KG1 (cell line): ENCODE measurements at places on chromosomes 12 and 14.

DNA sequence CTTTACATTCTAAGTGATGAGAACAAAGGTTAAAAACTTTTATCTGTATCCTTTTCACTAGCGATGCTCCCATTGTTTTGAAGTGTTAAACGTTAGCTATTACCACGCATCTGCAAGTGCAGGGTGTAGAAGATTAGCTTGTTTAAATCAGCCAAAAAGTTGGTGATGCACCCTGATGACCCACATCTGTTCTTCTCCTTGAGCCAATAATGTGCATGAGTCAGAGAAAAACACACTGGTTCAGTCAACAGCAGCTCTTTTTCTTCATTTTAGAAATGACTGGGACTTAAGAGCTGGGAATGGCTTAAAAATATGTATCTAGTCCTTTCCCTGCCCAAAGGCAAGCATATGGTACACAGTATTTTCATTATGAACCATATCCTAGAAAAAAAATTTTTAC, 323.5 kb upstream of the PDE3A start:
- DNase-seq, result no peak

GRCh38 chr12:70002097-70002911, 177.3 kb downstream of the MYRFL start:
- no peak for DNase-seq

DNA sequence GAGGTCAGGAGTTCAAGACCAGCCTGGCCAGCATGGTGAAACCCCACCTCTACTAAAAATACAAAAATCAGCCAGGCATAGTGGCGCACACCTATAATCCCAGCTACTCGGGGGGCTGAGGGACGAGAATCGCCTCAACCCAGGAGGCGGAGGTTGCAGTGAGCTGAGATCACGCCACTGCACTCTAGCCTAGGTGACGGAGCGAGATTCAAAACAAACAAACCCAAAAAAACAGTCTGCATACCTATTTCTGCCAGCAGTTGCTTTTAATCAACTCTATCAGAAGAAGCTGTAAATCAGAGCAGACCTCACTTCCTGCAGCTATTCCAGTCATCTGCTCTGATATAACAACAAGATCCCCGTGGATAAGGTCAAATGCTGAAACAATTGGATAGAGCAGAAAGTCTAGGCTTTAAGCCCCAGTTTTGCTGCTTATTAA, 50.5 kb downstream of the LIMA1 start:
- no peak for DNase-seq

DNA sequence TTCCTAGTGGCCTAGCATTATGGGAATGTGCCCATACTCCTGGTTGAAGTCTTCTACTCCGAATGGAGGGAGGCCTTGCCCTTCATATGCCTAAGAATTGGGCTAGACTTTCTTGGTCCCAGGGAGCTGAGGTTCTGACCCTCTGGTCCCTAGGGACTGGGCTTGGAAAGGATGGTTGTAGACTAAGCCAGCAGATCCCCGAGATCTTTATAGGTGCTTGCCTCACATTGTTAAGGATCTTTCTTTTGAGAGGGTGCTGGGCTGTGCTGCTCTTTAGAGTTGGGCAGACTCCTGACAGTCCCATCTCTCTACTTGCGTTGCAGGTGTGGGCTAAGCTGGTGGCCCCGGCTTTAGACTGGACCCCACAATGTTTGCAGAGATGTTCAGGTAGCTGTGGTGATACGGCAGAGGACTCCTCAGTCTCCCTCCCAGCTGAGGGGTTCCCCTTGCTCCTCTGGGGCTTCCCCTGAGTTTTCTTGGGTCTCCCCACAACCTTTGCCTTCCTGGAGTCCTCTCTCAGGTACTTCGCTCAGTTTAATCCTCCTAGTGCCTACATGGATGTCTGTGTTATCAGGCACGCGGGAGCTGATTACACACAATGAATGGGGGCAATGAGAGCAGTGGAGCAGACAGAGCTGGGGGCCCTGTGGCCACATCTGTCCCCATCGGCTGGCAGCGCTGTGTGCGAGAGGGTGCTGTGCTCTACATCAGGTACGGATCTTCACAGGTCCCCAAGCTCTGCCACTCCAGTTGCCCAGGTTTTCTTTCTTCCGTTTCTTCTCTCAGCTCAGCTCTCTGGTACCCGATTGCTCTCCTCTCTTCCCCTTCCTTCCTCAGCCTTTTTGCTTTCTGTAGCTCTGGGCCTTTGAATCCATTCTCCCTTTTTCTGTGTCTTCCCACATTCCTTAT, 1.3 kb downstream of the MBD6 start:
- no peak for DNase-seq

GRCh38 chr12:127629066-127629820, 637.7 kb upstream of the TMEM132C start:
- no peak for DNase-seq

DNA sequence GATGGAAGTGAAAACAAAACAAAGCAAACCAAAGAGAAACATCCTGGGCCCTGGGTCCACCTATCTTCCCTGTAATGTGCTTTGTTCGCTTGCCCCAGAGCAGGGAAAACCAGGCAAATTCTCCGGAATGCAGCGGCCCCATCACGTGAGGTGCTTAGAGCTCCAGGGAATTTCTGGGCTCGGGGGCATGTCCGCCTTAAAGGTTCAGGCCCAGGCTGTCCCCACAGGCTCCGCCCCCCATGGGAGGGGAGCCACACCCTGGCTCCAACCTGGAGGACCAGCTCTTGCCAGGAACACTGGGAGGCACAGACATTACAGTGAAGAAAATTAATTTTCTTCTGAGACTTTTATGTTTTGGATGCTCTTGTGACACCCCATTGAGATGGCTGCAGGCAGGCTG, 69.9 kb downstream of the RBM19 start:
- no peak for DNase-seq

- DNase-seq, result no peak
Observed at GRCh38 chr14:100442498-100443490, 119.7 kb downstream of the SLC25A47 start.

GRCh38 chr12:111181143-111181726, 187.7 kb downstream of the PHETA1 start:
- peak; percentile 48 for DNase-seq

DNA sequence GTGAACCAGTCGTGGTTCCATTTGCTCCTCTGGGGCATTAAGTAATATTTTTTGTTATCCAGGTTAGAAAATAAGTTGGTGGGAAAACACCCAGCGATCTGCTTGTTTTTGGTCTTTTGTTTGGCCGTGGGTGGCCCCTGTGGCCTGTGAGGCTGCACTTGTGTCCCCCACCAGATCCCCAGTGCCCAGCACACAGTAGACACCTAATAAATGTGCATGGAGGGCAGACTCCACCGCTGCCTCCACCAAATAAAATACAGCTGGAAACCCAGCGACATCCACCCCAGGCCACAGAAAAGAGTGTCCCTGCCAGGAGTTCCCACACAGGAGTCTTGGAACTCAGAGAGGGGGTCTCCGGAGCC, 8.3 kb upstream of the PPP1R13B start:
- no peak for DNase-seq
